ENCODE measurements at places on chromosomes 11 and 22.

DNA sequence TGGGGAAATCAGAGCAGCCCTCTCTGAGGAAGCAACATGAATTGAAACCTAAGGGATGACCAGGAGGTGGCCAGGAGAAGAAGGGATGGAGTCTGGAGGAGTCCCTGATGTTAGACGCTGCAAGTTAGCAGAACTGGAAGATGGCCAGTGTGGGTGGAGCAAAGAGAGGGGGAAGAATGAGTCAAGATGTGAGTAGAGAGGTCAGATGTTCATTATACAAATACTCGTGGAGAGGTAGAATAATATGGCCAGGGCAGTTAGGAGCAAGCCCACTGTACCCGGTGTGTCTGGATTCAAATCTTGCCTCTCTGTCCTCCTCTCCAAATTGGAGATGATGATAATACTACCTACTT, 242.0 kb downstream of the TENM4 start:
- no peak for DNase-seq

- DNase-seq = no peak
These were observed 1388.1 kb downstream of the FAM181B start for GRCh38 chr11:81345609-81346008.

DNA sequence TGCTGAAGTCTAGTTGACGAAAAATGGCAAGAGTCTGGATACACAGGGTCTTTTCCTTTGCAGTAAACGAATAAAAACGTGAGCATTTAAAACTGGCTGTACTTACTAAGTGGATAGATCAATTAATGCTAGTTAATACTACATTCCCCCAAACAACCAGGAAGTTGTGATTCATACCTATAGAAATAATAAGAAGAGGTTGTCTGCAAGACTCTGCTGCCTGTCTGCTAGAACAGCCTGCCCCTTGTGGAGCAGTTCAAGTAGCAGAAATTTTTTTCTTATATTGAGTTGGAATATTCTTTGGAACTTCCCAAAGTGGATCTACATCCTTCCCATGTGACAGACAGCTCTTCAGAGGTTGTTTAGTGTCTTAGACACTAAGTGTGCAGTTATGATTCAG, 86.8 kb downstream of the TEAD1 start:
- DNase-seq = no peak

GRCh38 chr22:44943701-44944324, 66.0 kb downstream of the PHF21B start:
- DNase-seq = no peak

GRCh38 chr11:74311352-74311926, at the start of gene P4HA3:
TSS of gene P4HA3 (minus strand) at chr11:74311640. CDS start at chr11:74311611, 29 bp downstream.
- peak; percentile 94 for DNase-seq
